ENCODE measurements at places on chromosomes 12 and 14. TPM values are rescaled to one million over a fixed set of nuclear protein-coding genes. Genes with fewer than 3 reads are reported as not detected.

The EFS gene
- total RNA-seq, result not detected

The TDG gene
- 33.2 TPM for total RNA-seq

The PLCZ1 gene
- total RNA-seq, result not detected

The KRT6C gene
- total RNA-seq, result not detected

The DHRS1 gene
- total RNA-seq, result 35.0 TPM

The CLEC4C gene
- not detected for total RNA-seq

The CCDC175 gene
- total RNA-seq, result not detected

The PTGDR gene
- total RNA-seq, result not detected

The LRIG3 gene
- not detected for total RNA-seq

The ZNF384 gene
- total RNA-seq, result 95.4 TPM

The AQP6 gene
- not detected for total RNA-seq

The NFKBIA gene
- 61.7 TPM for total RNA-seq

The PIWIL1 gene
- total RNA-seq, result not detected

The FAM90A1 gene
- total RNA-seq, result not detected

The OLR1 gene
- not detected for total RNA-seq

The TCL1A gene
- total RNA-seq, result not detected

The RAB15 gene
- 4.9 TPM for total RNA-seq

The LRRK2 gene
- not detected for total RNA-seq

The MEG3 gene
- total RNA-seq, result not detected

The LMNTD1 gene
- total RNA-seq, result not detected

The AKAP5 gene
- total RNA-seq, result 0.99 TPM

The SDR9C7 gene
- not detected for total RNA-seq

The SMOC1 gene
- not detected for total RNA-seq

The SLC6A12 gene
- total RNA-seq, result not detected

The EMP1 gene
- 36.1 TPM for total RNA-seq

The NRXN3 gene
- not detected for total RNA-seq

The APEX1 gene
- 144 TPM for total RNA-seq

The SLC25A47 gene
- total RNA-seq, result not detected

The KRT83 gene
- total RNA-seq, result not detected

The FAM161B gene
- total RNA-seq, result 2.0 TPM

The CYP46A1 gene
- 0.20 TPM for total RNA-seq

The HOXC12 gene
- total RNA-seq, result not detected

The TMTC2 gene
- total RNA-seq, result 1.8 TPM

The SRSF9 gene
- 145 TPM for total RNA-seq

The ERG28 gene
- total RNA-seq, result 21.5 TPM

The SERPINA5 gene
- total RNA-seq, result not detected

The PDE3A gene
- total RNA-seq, result not detected

The KRT82 gene
- total RNA-seq, result not detected

The JAG2 gene
- total RNA-seq, result 1.5 TPM

The SIVA1 gene
- total RNA-seq, result 135 TPM

Measured in activated CD4-positive, alpha-beta T cell treated with anti-CD3 and anti-CD28 coated beads, Interleukin-2, amount 10 ng/mL, durations not matched to agents 7 days and 5 days (primary cell).